ENCODE measurements at places on chromosomes 5 and 9. TPM values are rescaled to one million over a fixed set of nuclear protein-coding genes. Genes with fewer than 3 reads are reported as not detected.

- no peaks in the 10 kb centered on the region for H3K4me1 ChIP-seq
- H3K36me3 ChIP-seq, result no peaks in the 10 kb centered on the region
- no peak for DNase-seq
- no peaks in the 10 kb centered on the region for H3K27me3 ChIP-seq
- no peak overlapping the region for H3K4me3 ChIP-seq
- H3K27ac ChIP-seq, result no peak overlapping the region
Measured at GRCh38 chr9:36898431-36899020, 135.5 kb downstream of the PAX5 start.

DNA sequence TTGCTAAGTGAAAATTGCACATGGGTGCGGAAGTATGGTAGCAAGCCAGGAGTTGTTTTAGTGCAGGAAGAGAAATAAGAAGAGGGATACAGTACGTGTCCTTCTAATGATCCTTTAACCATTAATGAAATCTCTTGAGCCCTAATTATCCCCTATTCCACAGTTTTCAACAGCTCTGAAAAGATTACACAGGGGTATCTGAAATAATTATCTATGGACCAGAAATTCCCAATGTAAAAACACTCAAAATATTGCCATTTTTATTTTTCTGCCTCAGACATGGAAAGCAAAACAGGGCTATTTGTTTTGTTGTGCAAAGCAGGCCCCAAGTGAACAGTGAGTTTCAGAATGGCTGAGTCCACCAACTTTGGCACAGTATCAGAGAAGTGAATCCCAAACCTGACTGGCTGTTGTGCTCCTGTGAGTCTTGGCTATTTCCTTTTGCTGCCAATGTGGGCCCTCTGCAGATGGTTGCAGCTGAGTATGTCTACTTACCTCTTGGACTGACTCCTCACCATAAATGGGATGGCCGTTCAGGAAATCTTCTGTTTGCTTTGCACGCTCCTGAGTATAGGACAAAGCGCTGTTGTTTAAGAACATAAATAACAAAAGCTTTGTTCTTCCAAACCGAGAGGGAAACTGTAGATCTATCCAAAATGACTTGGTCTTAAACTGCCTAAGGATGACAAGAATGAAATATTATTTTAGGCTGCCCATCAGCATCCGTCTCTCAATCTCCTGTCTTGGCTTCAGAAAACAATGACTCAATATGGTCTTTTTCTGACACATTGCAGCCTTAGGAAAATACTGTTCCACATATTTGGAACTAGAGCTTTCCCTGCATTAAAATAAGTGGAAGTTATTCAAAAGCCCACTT, 204.1 kb downstream of the DEPDC1B start:
- DNase-seq, result peak; percentile 36
- peak overlapping the region; percentile 35 for H3K27ac ChIP-seq
- H3K4me1 ChIP-seq, result no peaks in the 10 kb centered on the region
- no peaks in the 10 kb centered on the region for H3K36me3 ChIP-seq
- no peak overlapping the region for H3K4me3 ChIP-seq

DNA sequence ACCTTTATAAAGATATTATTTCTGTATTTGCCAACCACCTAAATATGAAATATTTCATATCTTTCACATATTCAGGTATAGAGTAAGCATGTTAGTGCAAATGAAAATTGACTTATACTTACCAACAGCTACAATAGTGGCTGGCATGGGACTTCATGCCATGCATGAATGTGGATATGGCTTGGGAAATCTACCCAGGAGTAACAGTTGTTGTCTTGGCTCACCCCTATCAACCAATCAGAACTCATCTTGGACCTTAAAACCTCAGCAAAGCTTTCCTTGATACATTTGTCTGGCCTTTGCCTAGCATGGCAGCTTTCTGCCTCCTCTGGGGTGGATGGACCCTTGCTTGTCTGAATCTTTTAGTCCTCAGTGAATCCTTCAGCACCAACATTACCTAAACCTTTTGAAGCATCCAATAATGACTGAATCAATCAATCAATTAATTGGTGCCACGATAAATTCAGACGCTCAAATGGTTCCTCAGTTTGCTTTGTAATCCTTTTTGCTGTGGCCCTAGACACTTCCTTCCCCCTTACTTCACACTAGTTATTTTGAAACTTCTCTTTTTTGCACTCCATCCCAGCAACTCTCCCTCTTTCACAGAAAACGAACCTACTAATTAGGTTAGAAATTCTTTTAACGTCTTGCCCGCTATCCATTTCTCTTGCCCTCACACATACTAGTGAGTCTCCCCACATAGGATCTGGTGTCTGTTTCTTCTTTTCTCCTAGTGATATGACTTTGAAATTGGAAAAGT, 132.3 kb upstream of the ZNF608 start:
- H3K36me3 ChIP-seq, result no peaks in the 10 kb centered on the region
- no peaks in the 10 kb centered on the region for H3K4me1 ChIP-seq
- H3K27me3 ChIP-seq, result no peaks in the 10 kb centered on the region
- H3K4me3 ChIP-seq, result no peak overlapping the region
- no peak for DNase-seq
- no peak overlapping the region for H3K27ac ChIP-seq

DNA sequence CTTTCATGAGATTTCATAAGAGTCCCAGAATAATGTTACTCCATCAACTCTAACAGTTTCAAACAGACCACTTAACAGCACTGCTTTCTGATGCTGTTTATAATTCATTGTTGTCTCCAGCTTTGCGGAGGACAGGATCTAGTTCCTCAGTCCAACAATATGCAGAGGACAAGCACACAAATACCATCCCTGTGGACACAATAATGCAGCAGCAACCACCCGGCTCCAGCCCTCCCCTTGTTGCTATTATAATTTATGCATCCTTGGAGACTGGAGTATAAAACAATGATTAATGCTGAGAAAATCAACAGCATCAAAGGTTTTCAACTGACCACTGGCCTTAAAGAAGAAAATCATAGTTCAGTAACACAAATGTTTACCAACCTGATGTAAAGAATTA, 108.3 kb downstream of the DENND1A start:
- no peak overlapping the region for H3K4me3 ChIP-seq
- no peak overlapping the region for H3K27ac ChIP-seq
- H3K4me1 ChIP-seq, result no peaks in the 10 kb centered on the region

DNA sequence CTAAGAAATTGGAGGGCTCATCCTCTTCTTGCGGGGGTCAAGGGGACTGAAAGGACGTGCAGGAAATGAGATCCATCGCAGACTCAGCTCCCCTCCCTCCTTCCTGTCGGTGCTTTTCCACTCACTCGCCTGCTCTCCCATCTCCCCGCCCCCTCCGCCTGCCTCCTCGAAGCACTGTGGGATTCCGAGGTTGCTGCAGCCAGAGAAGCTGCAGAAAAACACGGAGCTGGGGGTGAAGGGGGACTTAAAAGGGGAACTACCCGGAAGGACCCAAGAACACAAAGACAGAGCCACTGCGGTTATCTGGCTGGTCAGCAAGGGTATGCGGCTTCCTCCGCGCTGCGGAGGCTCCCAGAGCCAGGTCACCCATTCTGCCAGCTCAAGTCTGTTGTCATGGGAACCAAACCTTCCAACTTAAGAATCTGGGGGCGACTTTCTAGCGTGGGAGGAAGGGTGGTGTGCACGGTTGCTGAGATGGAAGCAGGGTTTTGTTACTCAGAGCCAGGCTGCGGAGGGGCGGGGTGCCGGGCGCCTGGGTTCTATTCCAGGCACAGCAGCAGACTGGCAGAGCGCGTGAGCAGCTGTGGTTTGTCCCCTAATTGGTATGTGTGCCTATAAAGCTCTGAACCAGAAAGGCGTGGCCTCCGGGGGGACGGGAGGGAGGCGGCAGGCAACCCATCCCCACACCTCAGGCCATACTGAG, 24.9 kb downstream of the PCDHGC5 start:
- H3K27me3 ChIP-seq, result no peaks in the 10 kb centered on the region
- H3K36me3 ChIP-seq, result no peaks in the 10 kb centered on the region
- peak overlapping the region; percentile 84 for H3K27ac ChIP-seq
- peak; percentile 70 for DNase-seq
- peak overlapping the region; percentile 51 for H3K4me3 ChIP-seq
- H3K4me1 ChIP-seq, result peaks cover 4% of the 10 kb centered on the region

DNA sequence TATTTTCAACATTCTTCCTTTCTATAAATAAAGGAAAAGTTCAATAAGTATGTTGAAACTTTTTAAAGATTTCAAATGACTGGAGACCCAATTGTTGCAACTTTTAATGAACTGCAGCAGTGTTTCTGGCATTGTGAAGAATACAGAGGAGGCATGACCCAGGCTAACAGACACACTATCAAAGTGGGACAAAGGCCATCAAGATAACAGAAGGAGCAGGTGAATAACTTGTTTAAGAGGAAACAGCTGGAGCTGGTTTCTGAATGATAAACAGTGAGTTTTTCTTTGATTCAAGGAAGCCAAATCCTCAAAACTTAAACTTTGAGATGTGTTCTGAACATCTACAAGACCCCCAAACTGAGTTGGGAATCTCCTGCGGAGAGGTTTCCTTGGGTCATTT, 734.6 kb downstream of the TLR4 start:
- DNase-seq, result no peak
- H3K4me1 ChIP-seq, result no peaks in the 10 kb centered on the region
- no peaks in the 10 kb centered on the region for H3K27me3 ChIP-seq
- no peaks in the 10 kb centered on the region for H3K36me3 ChIP-seq

- H3K4me3 ChIP-seq, result no peak overlapping the region
- DNase-seq, result no peak
- H3K27ac ChIP-seq, result no peak overlapping the region
- H3K27me3 ChIP-seq, result no peaks in the 10 kb centered on the region
- H3K4me1 ChIP-seq, result no peaks in the 10 kb centered on the region
Measured at GRCh38 chr5:6541256-6542013, 91.4 kb downstream of the NSUN2 start.

Gene KIF27
- 3.4 TPM for total RNA-seq

Gene SLC4A9
- not detected for total RNA-seq

DNA sequence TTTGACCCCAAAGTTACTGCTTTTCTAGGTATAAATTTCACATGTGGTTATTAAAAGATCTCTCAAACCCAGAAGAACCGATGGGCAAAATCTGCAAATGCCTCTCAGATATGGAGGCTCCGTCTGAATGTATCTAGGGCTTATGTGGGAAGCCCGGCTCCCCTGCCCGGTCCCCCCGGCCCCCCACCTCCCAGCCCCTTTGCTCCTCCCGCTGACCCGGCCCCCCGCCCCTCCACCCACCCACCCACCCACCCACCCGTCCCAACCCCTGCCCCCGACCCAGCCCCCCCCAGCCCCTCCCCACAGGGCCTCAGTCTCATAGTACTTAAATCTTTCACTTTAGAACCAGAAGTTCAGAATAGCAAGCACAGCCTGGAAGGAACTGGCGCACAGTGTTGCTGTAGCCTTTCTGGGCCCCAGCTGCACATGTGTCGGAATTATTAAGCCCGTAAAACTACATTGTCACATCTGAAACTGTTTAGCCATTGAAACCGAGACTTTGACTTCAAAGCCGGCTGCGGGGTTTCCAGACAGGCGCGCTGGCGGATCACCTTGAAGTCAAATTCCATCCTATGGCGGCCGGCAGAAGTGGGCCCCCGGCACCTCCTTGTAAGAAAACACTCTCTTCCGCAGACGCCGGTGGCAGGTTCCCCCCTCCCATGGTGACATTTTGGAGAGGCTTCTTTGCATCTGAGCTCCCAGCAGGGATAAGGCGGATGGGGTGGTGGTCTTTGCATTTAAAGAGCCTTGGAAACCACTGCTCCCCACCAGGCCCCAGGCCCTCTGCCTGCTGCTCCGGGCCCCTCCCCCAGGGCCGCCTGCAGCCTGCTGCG, 12.8 kb downstream of the NKD2 start:
- H3K27ac ChIP-seq, result no peak overlapping the region
- no peak overlapping the region for H3K4me3 ChIP-seq
- no peak for DNase-seq

Gene CDKN2B-AS1
- 0.62 TPM for total RNA-seq

- no peak overlapping the region for H3K27ac ChIP-seq
- no peak overlapping the region for H3K4me3 ChIP-seq
- H3K27me3 ChIP-seq, result no peaks in the 10 kb centered on the region
- no peaks in the 10 kb centered on the region for H3K36me3 ChIP-seq
- H3K4me1 ChIP-seq, result no peaks in the 10 kb centered on the region
Measured at GRCh38 chr9:69719367-69719766, 40.4 kb downstream of the PTAR1 start.

DNA sequence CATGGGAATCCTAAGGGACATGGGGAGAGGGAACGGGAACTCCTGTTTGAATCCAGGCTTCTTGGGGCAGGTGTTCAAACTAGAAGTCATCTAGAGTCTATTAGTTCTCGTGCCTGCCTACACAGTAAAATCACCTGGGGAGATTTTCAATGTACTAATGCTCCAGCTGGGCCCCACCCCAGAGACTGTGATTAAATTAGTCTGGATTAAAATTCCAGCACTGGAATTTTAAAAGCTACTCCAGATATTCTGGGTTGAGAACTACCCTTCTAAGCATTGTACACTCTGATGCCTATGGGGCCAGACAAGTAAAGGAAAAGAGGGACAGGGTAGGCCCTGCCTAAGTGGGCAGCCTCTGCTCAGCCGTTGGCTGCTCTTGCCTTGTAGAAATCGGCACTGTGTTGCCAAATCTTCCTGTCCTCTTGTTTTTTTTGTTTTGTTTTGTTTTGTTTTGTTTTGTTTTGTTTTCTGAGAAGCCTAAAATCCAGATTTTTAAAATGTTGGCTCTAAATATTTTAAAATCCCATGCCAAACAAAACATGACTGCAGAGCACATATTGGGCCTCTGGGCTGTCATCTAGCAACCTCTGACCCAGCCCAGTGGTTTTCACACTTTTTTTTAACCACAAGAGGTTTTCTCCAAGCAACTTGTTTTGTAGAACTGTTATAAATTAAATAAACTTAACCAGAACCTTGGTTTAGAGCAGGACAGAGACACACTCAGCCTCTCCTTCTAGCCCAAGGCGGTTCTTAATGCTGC, 29.0 kb downstream of the ADRB2 start:
- H3K4me1 ChIP-seq, result no peaks in the 10 kb centered on the region
- H3K27me3 ChIP-seq, result no peaks in the 10 kb centered on the region
- DNase-seq, result no peak
- no peak overlapping the region for H3K4me3 ChIP-seq
- H3K27ac ChIP-seq, result no peak overlapping the region
- no peaks in the 10 kb centered on the region for H3K36me3 ChIP-seq

- H3K4me1 ChIP-seq, result no peaks in the 10 kb centered on the region
- no peak overlapping the region for H3K4me3 ChIP-seq
- no peak for DNase-seq
- H3K27me3 ChIP-seq, result no peaks in the 10 kb centered on the region
Measured at GRCh38 chr5:120413686-120414085, 50.4 kb upstream of the PRR16 start.

- no peaks in the 10 kb centered on the region for H3K4me1 ChIP-seq
- no peaks in the 10 kb centered on the region for H3K27me3 ChIP-seq
- no peaks in the 10 kb centered on the region for H3K36me3 ChIP-seq
- H3K27ac ChIP-seq, result peak overlapping the region; percentile 93
Measured at GRCh38 chr9:78032730-78033457, 1.3 kb upstream of the GNAQ start.

Gene ITGA2
- 6.4 TPM for total RNA-seq

DNA sequence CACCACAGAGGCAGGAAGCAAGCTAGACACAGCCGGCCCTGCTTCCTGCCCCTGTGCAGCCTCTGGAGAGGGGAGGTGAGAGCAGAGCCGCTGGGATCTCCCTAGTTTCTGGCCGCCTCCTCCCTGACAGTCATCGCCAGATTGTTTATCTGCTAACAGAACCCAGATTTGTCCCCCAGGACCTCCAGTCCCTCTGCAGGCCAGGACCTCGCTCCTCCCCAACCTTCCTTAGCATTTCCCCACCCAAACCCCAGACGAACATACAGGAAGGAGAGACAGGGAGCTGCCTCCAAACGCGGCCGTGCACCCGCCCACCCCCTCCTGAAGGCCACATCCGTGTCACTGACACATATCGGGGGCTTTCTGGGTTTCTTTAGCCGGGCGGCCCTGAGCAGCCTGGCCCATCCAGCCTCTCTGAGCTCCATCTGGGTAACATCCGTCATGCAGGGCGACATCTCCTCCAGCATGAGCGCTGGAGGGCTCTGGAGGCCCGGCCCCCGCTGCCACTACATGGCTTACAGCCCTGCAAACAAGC, 47.5 kb downstream of the DBH start:
- H3K4me3 ChIP-seq, result no peak overlapping the region
- no peaks in the 10 kb centered on the region for H3K36me3 ChIP-seq
- no peak for DNase-seq
- no peaks in the 10 kb centered on the region for H3K4me1 ChIP-seq
- no peak overlapping the region for H3K27ac ChIP-seq
